ENCODE measurements at places on chromosomes 1 and 21.

DNA sequence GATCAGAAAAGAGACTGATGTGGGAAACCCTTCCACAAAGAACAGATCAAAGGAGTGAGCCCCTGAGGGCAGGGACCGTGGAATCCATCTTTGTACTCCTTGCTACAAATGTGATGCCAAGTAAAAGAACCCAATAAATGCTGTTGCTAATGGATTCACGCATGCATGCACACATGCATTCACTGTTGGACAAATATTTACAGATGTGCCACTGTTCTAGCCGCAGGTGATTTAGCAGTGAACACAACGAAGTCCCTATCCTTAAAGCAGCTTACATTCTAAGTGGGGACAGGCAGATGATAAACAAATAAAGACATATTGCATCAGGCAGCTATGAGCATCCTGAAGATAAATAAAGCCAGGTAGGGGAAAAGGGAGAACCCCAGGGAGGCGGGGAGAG is 67.8 kb downstream of the ITPKB start:
- DNase-seq: no peak

DNA sequence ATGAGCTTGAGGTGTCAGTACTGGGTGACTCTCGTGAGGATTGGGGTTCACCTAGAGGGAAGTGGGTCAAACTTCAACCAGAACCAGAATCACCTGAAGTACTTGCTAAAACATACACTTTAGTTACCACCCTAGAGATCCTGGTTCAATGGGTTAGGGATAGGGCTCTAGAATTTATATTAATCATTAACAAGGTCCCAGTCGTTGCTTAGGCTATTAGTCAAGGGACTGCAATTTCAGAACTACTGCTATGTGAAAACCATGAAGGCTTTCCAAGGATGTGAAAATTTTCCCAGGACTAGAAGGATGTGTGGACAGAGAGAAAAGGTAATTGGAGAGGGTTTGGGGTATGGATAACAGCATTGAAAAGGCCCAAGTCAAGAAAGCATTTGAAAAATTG is 162.6 kb downstream of the GRIK1 start:
- DNase-seq: no peak

- no peak for DNase-seq
These were observed 623.5 kb downstream of the MATN1 start for GRCh38 chr1:30099587-30100523.

- DNase-seq: no peak
These were observed 157.7 kb downstream of the TRIM33 start for GRCh38 chr1:114353262-114353661.

GRCh38 chr1:67803380-67804279 is 29.6 kb downstream of the GNG12 start:
- DNase-seq: no peak

DNA sequence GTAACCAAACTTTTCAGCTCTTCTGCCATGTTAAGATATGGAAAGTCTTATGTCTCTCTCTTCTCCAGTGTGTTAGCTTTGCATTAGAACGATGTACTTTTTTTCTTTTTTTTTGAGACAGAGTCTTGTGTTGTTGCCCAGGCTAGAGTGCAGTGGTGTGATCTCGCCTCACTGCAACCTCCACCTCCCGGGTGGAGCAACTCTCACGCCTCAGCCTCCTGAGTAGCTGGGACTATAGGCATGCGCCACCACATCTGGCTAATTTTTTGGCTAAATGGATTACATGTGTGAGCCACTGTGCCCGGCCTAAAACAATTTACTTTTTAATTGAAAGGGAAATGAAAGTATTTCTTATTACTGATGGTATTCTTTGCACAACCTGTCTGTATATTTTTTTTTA is 35.8 kb downstream of the SPEN start:
- DNase-seq: no peak

DNA sequence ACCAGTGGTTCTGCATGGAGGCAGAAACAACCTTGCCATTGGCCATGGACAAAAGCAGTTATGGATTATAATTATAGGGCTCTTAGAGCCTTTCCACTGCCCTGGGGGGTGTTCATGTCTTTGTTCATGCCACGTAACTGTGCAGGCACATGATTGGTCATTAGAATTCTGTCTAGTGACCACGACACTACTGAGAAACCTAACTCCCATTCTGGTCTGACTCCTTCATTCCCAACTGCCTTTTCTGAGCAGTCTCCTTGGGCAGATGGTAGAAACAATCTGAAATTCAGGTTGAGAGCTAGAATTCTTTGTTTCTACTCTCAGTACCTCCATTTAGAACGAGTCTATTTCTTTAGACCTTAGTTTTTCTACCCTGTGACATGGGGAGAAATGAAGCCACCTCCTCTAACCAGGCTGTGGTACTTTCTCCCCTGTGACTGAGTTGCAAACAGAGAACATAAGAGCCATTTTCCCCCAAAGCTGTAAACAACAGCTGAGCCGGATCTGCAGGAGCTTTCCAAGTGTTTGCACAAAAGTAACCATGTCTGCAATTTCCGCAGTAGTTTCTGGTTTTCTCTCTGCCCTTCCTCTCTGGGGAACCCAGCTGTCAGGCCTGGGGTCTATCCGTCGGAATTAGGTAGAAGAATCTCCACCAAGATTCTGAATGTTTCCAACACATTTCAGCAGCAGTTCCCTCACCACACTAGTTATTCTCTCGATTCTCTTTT is 37.7 kb upstream of the IPO9 start:
- DNase-seq: no peak

- DNase-seq: no peak
These were observed 1.2 kb downstream of the SCAF4 start for GRCh38 chr21:31730712-31731055.

GRCh38 chr1:59310549-59311250 is 13.8 kb downstream of the FGGY start:
- no peak for DNase-seq

GRCh38 chr1:7482772-7483495 is 288.2 kb upstream of the VAMP3 start:
- DNase-seq: no peak

DNA sequence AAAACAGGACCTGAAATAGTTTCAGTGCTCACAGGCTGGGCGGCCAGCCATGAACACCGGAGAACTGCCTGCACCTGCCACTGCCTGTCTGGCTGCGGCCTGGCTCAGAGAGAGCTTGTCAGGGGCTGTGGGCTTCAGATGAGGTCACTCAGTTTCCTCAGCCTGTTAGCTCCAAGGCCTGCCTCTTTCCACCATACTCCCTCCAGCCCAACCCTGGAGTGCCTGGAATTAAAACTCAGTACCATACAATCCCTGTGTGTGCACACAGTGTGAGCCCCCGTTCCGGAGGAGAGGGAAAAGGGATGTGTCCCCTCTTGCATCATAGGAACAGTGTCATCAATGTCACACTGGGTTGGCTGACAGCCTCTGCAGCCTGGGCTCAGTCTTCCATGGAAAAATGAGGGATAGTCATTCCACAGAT is 16.2 kb downstream of the CACNA1S start:
- DNase-seq: no peak

GRCh38 chr1:181493166-181493565 is 9.8 kb downstream of the CACNA1E start:
- no peak for DNase-seq

- DNase-seq: peak; percentile 20
These were observed 689 bp upstream of the GPR137B start for GRCh38 chr1:236141447-236142252.

DNA sequence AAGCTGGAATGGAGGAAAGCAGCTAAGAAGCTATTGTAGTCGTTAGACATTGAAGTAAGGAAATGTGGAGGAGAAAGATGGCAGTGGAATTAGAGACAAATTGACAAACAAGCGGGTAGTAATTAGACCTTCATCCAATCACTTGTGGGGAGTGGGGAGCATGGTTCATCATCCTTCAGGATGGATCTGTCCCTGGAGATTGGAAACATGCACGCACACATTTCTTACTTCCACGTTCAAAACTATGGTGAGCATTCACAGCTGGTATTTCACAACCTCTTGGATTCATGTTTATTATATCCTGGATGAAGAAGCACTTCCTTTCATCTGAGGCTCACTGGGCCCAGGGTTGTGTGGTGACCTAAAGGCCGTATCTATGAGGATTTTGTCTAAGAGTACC is 188.1 kb downstream of the ST6GALNAC3 start:
- DNase-seq: no peak

DNA sequence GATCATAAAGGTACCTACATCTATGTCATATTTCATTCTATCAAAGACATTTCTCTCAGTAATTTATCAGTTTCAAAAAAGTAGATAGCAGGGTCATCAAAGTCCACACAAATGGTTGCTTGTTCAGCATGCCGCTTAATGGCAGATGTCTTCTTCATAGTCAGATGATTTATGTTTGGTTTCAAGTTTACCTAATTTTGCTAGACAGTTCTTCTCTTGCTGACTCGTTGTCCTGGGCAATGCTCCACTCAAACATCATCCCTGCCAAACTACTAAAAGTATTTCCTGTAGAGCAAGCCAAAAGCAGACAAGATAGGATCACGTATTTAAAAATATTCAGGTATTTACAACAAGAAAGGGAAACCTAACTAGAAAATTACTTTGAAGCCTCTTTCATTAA is 13.6 kb downstream of the NUP210L start:
- no peak for DNase-seq

DNA sequence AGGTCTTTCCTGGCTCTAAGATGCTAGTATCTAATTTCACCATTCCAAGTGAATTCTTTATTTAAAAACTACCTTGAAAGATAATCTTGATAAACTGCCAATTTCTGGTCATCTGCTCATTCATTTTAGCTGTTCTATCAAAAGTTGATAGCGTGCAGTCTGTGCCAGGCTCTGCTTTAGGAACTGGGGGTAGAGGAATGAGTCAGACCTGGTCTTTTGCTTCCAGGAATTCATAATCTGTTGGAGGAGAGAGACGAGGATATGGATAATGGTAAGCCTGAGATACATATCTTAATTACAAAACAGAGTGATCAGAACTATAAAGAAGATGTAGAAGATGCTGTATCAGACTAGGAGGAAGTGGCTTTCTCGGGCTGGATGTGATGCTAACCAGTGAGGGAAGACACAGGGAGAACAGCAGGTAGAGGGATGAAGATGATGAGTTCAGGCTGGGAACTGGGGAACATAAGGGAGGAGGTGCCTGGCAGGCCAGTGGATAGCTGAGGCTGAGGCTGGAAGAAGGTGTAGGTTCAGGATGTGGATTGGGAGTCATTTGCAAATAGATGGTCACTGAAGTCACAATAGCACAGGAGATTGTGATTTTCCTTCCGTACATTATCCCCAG is 12.3 kb upstream of the PHC2 start:
- no peak for DNase-seq

GRCh38 chr1:40708750-40709099 is 17.2 kb downstream of the NFYC start:
- no peak for DNase-seq

GRCh38 chr1:196372896-196373536 is 235.2 kb downstream of the KCNT2 start:
- DNase-seq: no peak

DNA sequence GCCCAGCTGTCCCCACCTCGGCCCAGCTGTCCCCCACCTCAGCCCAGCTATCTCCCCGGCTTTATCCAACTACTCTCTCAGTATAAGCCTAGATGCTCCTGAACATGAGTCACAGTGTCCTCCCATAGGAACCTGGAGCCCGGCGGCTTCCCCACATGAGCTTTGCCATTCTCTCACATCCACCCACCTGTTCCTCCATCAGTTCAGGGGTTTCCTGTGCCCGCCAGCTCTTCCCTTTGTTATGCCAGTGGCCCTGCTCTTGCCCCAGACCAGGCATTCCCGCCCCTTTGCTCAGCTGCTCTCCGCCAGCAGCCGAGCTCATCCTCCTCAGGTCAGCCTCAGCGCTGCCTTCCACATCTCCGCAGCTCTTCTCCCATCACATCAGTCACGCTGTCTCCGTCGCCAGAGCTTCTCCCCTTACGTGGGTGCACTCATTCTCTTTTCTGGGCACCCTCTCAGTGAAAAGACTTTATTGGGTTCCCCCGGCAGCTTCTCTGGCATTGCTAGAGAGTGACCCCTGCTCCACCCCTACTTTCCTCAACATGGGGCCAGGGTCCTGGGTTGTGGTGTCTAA is 89.5 kb upstream of the CSF3R start:
- no peak for DNase-seq

Data from progenitor cell of endocrine pancreas (in vitro differentiated cells).